ENCODE measurements at places on chromosomes 7 and 10.

DNA sequence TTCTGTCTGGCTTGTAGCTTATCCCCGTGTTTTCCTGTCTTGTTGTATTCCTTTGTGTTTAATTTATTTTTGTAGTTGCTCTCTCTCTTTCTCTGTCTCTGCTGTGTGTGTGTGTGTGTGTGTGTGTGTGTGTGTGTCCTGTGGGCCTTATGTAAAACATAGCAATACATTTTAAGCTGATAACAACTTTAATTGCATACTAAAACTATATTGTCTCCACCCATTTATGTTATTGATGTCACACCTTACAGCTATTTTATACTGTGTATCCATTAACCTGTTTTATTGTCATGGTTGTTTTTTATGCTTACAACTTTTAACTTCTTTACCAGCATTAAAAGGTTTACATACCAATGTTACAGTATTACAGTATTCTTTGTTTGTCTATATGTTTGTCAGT is 293.6 kb downstream of the SUGCT start:
- no peak for DNase-seq

DNA sequence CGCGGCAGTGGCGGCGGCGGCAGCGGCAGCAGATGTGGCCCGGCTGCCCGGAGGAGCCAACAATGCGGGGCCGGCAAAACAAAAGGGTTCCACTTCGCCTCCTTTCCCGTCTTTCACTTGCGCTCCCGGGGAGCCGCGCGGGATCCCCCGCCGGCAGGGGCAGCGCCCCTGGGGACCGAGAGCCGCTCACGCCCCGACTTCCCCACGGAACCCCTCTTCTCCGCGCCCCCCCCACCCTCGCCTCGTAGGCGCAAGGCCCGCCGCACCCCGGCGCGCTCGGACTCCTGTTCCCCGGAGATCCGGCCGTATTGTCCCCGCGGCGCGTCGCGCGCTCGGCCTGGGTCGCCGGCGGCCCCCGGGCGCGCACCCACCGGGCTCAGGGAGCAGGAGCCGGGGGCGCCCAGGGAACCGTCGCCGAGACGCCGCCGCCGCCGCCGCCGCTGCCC is 854 bp downstream of the CTBP2 start:
- DNase-seq: no peak

- DNase-seq: no peak
Observed at GRCh38 chr10:105864854-105865253, 1223.8 kb downstream of the SORCS3 start.

DNA sequence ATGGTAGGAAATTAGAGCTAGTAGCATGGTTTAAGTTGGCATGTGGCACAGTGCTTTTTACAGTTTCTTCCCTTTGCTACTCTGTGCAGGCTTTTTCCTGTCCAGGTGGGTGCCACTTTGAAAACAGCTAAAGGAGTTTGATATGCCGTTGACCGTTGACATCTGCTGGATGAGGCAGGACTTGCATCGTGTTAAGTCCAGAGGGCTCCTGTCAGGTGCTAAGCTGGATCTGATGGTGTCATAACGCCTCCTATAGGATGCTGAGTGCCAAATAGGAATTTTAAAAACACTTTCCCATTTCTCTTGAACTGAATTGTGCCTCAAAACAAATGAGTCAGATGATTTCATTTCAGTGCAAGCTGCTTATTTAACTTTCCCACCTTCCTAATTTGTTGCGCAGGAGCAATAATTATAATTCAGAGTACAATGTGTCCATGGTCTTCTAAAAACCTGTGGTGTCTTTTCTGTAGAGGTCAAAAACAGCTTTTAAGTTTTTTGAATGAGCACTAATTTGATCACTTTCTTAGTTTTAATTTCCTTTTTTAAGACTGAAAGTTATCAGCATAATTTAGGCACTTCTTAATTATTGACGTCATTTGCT is 178.3 kb downstream of the CDCA7L start:
- DNase-seq: no peak

GRCh38 chr7:107089627-107090026 is 45.1 kb downstream of the PRKAR2B start:
- DNase-seq: no peak

DNA sequence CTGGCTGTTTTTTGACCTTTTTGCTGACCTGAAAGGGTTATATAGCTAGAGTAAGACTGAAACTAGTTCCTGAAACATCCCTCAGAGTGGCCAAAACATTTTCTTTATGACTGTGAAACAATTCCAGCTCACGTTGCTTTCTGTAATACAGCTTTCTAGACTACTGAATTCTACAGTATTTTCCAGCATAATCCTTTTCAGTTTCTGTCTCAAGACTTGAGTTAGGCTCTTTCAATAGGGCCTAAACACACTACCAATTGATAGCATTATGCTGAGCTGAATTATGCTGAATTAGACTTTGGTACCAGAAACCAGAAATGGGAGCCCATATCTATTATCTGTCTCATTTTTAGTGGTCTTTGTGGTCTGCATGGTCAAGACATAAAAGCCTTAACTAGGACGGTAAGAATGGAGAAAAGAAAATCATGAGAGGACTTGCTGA is 72.6 kb downstream of the EPDR1 start:
- DNase-seq: no peak

DNA sequence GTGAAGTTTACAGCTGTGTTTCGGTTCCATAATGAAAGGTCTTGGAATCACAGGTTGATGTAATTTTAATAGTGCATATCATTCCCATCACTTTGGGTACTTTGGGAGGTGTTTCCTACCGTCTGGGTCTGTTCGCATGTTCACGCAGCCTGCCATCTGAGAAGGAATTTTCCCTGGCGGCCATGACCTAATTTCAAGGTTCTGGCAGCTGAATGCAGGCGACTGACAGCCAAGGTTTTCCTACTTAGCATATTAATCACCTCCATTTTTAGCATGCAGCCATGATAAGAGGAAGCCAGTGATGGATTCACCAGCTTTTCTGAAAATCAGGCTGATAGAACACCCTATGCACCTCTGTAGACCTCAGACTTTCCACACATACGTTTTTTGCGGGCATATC is 319.1 kb upstream of the TMEM229A start:
- no peak for DNase-seq

GRCh38 chr10:124293616-124294449 is 124.9 kb downstream of the OAT start:
- no peak for DNase-seq

DNA sequence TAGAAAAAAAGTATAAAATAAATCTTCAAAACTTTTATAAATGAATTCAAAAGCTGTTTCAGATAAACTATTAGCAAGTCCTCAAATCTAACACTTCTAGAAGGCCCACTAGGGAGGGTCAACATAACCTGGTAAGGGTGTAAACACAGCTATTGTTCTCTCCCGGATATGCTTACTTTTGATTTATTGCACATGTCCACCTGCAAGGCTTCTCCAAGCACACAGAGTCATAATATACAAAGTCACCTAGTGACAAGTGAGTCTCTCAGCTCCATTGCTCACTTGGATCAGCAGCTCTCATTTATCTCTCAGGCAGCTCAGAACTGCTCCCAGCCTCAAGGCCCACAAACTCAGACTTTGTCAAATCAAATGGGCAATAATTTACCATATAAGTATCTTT is 44.0 kb upstream of the COL1A2 start:
- DNase-seq: no peak

GRCh38 chr10:130141878-130142277 is 5.7 kb downstream of the GLRX3 start:
- no peak for DNase-seq

- no peak for DNase-seq
Observed at GRCh38 chr7:154842591-154842990, 160.3 kb downstream of the PAXIP1 start.

Data from inflammatory macrophage treated with lipopolysaccharide for 1 hour (primary cell).